ENCODE measurements at places on chromosomes 16 and 17.

GRCh38 chr16:57013902-57014301, 24.5 kb downstream of the NLRC5 start:
- DNase-seq = no peak

GRCh38 chr17:28724500-28725165, 1.4 kb downstream of the TLCD1 start:
- no peak for DNase-seq

DNA sequence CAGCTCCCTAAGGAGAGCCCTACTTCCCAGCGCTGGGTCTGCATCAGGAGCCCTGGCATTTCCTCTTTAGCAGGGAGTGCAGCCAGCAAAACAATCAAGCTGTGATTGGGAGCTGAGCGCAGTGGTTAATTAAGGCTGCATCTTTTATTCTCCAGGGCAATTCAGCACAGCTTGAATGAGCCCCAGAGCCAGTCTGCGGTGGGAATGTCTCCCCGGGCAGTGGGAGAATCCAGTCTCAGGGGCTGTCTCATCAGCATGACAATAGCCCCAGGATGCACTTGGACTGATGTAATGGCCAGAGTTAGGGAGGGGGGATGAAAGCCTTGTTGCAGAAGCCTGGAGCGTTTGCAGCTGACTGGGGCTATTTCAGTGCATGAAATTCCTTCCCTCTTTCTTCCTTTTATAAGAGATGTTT, 292.6 kb upstream of the SOX9 start:
- DNase-seq = peak; percentile 8

DNA sequence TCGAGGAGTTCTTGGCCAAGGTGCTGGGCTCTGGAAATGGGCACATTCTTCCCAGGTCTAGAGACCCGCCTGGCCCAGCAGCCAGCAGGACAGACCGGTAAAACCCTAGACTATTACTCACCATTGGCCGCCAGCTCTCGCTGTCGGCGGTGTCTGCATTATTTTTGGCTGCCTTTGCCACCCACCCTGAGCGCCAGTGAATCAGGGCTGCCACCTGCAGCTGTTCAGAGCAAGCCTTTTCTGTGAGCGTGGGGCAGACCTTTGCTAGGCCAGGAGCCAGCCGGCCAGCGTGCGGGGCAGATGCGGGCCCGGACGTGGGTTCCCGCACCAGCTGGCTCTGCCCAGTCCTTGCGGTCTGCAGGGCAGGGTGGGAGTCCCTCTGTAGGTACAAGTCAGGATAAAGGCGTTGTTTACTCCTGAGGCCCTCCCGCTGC, 15.8 kb upstream of the CLEC18A start:
- DNase-seq = no peak

GRCh38 chr17:65711671-65712276, 150.3 kb upstream of the AXIN2 start:
- DNase-seq = no peak

DNA sequence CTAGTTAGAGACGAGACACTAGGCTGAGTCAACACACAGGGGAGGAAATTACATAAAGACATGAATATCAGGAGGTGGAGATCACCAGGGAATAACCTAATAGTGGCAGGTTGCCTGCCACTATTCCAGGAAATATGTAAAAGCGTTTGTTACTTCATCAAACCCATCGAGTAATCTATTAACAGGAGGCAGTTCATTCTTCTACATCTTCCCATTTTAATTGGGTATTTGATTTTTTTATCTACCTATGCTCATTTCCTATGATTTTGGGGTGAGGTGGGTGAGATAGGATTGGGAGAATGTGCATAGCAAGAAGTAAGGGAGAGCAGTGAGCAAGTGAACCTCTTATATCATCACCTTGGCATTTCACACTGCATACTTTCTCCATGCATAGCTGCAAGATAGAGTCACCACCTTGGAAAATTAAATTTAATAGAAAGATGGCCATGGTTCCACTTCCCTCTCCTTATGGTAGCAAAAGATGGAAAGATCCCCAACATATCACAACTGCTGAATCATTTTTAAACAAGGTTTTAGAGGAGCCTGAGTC, 312.2 kb downstream of the TMEM114 start:
- no peak for DNase-seq

- DNase-seq = no peak
Measured at GRCh38 chr16:71464231-71464630, 2.2 kb upstream of the ZNF23 start.

DNA sequence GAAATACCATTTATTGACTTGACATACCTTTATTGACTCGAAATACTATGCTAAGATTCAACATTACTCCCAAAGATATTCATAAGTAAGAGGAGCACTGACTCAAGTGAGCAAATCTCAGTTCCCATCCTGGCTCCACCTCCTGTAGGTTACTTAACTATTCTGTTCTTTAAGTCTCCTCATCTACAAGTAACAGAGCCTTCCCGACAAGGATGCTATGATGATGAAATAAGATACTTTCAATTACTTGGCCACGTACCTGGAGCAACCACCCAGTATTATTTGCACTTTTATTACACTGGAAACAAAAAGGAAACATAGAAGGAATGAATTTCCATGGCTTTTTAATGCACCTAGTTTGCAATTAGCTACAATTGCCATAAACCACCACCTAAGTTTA, 16.3 kb downstream of the KANSL1 start:
- no peak for DNase-seq

DNA sequence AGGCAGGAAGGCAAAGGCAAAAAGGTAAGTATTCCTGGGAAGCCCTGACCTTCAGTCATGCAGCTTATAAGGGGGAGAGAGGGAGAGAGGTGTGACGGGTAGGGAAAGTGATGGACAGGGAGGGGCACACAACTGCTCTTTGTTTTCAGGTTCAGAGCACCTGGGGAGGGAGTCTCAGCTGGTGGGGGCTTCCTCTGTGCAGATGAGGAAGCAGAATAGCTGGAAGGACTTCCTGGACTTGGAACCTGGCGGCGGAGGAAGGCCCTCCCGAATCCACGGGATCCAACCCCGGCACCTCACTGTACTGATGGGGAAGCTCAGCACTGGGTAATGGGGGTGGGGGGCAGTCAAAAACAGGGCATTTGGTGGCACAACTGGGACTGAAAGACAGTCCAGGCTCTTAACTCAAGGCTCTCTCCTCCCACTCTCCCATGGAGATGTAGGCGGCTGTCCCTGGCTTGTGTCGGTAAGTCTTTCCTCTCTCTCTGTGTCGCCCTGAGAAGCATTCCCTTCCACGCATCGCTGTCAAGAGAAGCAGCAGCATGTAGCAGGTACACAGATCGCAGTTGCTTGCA, 11.9 kb upstream of the PITPNM3 start:
- DNase-seq = no peak

GRCh38 chr17:17694169-17695081, 13.2 kb downstream of the RAI1 start:
- DNase-seq = peak; percentile 69

- no peak for DNase-seq
Measured at GRCh38 chr16:75216127-75216526, 2.7 kb upstream of the CTRB1 start.

DNA sequence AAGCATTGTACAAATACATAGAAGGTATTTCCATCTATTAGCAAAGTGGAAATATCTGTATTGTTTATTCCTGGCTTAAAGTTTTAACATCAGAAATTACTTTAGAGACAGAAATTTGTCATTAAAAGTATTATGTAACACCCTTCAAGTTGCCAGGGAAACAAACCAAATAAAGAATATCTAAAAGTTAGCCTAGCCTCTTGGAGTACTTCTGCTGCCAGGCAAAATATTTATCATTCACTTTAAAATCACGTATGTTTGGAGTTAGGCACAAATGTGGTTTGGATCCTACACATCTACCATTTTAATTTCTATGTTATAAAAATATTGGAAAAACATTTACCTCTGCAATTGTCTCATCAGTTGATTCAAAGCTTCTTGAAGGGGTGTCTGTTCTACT, 14.7 kb downstream of the BRD7 start:
- DNase-seq = no peak

DNA sequence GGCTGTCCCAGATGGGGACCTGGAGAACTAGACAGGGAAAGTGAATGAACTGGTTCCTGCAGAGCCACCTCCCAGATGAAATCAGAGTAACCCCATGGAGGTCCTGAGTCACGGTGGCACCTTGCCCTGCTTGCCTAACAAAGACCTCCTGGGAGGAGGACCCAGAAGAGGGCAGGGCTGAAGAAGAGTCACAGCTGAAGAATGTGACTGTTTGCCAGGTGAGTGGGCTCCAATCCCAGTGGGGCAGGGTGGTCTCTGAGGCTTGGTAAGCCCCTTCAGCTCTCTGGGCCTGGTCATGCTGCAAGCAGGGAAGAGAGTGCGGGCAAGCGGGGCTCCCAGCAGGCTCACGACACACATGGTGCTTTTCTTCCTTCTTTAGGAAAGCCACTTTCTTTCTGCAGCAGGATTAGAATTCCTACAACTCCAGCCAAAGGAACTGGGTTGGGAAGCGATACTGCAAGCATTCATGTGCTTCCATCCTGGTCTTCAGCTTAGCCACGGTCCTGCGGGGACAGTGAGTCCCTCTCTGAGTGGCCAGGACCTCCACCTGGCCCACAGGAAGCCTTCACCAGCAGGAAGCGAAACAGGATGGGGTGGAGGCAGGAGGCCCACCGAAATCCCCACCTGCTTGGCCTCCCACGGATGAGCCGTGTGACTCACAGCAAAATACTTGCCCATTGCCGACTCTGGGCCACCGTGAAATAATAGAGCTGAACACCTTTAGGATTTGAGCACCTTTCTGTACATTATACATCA, 4.3 kb downstream of the C16orf74 start:
- peak; percentile 38 for DNase-seq

GRCh38 chr17:2844416-2844815, 48.2 kb downstream of the RAP1GAP2 start:
- no peak for DNase-seq

Measured in iris pigment epithelial cell (primary cell).